NCI-H524 (cell line): ENCODE measurements at places on chromosomes 7 and 10.

DNA sequence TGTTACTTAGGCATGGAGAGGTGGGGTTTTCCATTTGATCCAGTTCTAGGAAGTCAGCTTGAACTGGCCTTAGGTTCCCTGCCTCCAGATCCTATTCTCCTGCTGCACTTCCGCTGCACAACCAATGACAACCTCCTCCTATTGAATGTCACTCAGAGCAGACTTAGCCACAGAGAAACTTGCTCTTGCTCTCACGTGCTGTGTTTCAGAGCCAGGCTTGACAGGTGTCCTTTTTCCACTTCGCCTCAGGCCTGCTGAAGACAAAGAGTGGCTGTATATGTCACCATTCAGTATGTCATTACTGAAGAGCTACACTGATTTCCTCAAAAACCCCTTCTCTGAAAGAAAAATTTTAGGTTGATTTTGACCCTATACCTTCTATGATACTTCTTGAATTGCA is 115.4 kb upstream of the ETV1 start:
- no peak for DNase-seq

DNA sequence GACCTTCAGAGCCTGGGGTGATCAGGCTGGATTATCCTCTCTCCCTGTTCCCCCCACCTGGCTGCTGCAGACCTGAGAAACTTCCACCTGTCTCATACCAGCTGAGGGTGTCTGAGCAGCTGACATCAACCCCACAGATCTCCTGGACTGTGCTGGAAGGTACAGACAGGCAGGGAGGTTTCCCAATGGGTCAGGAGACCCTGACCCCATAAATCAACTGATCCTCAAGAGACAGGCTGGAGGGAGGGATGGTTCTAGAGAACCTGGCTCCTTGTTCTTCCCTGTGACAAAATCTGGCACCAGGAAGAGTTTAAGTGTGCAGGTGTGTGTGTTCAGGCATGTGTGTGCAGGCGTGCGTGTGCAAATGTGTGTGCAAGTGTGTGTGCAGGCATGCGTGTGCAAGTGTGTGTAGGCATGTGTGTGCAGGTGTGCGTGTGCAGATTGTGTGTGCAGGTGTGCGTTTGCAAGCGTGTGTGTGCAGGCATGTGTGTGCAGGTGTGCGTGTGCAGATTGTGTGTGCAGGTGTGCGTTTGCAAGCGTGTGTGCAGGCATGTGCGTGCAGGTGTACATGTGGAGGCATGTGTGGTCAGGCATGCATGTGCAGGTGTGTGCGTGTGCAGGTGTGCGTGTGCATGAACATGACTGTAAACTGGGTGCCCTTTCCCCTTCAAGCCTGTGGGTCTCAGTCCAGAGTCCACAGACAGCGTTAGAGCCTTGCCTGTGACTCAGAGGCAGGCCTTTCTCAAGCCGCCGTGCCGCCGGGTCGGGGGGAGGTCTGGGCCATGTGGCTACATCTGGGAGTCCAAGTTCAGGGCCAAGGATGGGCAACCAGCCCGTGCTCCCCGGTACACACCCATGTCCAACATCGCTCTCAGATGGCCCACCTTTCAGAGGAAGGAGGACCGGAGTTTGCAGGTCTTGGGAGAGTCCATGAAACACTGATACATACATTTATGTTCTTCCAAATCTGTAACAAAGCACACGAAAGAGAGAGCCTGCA is 50.1 kb upstream of the ELN start:
- no peak for DNase-seq

- DNase-seq: peak; percentile 40
Measured at GRCh38 chr10:48694371-48695030, 9.8 kb downstream of the WDFY4 start.

DNA sequence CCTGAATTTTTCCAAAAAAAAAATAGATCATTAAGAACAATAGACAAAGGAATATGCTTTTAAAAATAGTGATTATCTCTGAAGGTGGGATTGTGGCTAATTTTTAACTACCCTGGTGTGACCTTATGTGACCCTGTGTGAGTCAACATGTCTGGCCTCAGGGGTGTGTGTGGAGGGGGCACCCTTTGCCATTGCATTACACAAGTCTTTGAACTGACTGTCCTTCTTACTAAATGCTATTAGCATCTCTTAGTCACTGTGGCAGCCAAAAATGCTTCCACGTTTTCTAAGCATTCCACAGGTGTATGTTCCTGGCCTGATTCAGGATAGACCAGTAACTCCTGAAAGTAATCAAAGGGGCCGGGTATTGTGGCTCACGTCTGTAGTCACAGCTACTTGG is 175.4 kb downstream of the MGMT start:
- no peak for DNase-seq

GRCh38 chr10:4766454-4766853 is 59.6 kb upstream of the AKR1E2 start:
- no peak for DNase-seq

DNA sequence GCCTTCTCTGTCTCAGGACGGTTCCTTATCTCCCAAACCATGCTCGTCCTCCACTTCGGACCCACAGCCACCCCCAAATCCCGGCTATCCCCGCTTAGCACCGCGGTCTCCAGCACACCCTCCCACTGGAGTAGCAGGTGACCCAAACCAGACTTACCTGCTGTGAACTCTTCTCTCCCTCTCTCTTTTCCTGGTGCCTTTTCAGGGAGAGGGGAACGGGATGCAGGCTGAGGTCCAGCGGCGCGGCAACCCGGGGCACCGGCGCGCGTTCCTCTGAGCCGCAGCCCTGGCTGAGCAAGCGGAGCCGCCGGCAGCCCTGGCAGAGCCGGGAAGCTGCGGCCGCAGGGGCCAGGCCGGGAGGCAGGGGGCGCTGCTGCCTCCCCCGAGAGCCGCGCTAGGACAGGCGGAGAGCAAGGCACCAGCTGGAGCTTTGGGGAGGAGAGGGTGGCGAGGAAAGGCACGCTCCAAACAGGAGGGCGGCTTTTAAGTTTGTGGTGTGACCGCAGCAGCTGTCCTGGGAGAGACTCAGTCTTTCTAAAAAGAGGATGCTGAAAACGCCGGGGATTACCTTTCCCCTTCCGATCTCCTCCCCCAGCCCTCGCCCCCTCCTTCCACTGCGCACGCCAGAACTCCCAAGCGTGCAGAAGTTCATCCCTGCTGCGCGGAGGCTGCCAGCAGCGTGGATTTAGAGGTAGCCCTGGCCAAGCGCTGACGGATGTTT is at the start of gene SEMA3D:
TSS of gene SEMA3D (minus strand) at position 536 of the 721 bp plus-strand sequence. CDS start 65,165 bp downstream, outside the sequence.
- DNase-seq: peak; percentile 86

DNA sequence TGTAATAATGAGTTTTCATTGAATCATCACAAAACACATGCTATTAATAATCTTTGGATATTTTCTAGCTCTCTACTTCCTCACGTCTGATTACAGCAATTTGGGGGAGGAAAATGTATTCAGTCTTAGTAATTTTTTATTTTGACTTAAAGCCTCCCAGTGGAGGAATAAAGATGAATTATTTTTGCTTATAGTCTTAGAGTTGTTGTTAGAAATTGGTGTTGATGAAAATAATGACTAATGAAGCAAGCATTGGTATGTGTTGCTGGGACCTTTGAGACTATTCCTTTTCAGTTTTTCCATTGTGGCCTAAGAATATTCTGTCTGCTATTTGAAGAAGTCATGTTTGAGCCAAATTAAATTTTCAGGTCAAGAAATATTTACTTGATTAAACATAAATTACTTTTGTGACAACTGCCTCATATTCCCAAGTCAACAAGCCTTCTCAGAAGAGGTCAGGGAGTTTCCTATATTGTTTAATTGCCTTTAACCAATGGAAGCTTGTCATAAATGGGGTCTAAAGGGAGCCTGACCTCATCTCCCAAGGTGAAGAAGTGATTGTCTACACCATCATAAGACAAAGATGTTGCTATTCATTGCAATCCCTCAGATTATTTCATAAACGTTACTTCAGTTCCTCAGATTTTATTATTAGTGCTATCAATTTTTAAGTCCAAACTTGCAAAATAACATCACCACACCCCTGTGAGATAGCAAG is 90.0 kb downstream of the ST7 start:
- DNase-seq: no peak

DNA sequence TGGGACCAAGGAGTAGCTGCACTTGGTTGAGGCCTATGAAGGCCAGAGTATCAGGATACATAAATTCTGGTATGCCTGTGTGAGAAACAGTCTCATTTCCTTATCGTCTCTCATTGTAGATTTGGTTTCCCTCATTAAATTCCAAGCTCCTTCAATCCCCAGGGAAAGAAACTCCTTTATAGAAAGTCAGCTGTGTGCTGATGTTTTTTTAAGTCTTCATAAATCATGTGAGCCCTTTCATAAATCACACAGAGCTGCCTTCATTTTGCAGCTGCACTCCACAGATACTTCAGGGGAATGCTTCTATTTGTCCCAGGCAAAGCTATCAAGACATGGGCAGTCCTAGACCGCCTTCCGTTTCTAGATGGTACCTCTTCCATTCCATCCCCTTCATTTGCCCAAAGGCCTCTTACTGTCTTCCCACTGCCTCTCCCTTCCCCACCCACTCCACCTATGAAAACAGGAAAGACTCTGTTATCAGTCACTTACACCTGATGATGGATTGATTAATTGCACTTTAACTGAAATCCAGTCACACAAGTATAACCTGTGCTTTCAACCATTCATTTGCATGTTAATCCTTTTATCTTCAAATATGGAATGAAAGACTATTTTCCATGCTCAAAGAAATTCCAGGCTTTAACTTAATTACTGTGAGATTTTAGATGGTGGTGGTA is 290.2 kb downstream of the C7orf25 start:
- DNase-seq: no peak

- peak; percentile 6 for DNase-seq
Measured at GRCh38 chr7:157409149-157409752, 72.4 kb downstream of the DNAJB6 start.

- no peak for DNase-seq
Measured at GRCh38 chr7:96331233-96331632, 9.3 kb upstream of the SLC25A13 start.

DNA sequence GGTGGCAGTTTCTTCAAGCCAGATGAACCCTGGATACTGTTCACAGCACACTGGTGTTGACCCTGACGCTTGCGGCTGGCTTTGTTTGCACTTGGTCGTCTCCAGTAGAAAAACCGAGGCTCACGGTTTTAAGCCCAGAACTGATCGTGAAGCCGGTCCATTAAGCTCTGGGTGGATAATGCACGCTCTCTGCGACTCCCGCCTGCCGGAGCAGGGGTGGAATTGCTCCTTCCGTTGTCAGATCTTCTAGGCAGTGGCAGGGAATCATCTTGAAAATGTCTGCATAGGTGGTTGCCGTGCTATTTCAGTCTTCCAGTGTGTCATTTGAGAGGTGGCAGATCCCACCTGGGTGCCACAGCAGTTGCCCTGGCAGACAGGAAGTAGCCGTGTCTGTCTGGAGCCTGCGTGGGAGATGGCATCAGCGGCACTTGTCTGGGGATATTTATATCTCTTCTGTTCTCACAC is 35.9 kb upstream of the AP5Z1 start:
- no peak for DNase-seq

DNA sequence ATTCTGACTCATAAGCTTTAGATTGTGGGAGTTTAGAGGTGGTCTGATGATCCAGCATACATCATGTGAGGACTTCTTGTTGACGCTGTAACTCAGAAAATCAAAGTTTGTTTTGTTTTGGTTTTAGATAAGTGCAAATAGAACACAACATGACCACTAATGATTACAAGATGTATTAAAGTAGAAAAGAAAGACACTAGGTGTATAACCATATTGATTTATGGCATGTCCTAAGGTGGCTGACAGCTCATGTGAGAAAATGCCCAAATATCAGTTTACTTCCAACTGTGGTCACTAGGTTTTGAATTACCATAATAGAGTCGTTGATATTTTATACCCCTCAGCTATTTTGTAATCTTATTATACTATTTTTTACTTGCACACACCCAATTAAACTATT is 1131.4 kb upstream of the PHF14 start:
- DNase-seq: no peak

GRCh38 chr7:116809636-116810266 is 52.6 kb upstream of the CAPZA2 start:
- DNase-seq: peak; percentile 56

GRCh38 chr7:136359333-136359903 is 382.3 kb upstream of the MTPN start:
- DNase-seq: no peak

DNA sequence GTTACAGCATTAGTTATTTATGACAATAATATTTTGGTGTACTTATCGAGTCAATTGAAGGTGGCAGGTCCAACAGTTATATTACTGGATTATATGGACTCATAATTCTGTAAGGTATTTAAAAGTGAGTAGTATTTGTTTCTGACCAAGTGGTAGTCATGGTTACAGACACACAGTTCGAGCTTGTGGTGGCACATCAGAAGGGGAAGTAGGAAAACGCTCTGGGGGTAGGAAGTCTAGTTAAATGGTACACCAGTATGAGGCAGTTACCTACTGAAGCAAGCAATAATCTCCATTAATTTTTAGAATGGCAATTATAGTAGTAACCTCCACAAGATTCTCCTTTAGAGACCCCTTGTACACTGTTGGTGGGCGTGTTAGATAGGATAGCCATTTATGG is 541.2 kb downstream of the ETV1 start:
- DNase-seq: no peak

DNA sequence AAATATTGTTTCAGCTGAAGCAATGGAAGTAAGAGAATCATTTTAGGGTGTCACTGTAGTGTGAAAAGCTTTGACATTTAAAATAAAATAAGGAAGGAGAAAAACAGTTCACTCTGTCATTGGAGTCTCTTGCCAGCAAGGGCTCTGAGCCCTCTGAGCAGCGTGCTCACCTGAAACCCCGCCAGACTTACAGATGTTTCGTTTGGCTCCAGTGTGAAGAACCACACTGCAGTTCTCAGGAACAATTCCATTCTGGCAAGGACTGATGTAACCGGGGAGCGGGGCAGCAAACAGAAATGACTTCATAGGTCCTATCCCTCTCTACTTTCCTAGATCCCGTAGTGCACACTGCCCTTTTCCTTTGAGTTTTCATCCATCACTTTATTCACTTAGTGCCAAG is 164.3 kb downstream of the CELF2 start:
- DNase-seq: no peak

DNA sequence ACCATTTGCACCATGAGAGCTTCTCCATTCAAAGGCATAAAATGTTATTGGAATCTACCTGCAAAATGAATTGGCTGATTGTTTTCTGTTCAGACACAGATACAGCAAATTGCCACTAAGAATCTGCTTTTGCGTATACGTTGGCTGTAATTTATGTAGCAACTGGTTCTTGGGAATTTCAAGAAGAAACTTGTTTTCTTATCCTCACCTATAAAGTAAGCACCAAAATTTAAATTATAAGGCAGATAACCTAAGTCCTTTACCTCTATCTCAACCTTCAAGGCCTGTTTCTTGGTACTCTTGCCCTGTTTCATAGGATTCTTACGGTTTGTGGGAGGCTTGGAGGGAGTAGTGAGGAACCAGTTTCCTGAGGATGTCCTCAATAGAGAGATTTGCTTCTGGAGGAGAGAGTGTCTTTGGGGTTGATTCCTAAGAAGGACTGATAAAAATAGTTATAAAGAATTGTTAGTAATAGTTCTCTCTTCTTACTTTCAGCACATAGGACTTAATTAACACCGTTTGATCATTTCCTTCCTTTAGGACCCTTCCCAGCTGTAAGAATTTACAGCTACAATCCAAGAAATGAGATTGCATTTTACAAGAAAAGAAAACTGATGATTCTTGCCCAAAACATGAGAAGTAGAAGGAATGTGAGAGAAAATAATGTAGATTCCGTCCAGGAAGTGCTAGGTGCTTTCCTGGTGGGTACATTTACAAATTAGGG is 2.0 kb downstream of the STAMBPL1 start:
- DNase-seq: no peak

- DNase-seq: no peak
Measured at GRCh38 chr7:77729574-77730348, 33.5 kb downstream of the RSBN1L start.
